ENCODE measurements at places on chromosomes 5 and 9.

- DNase-seq = no peak
These were observed 190.7 kb upstream of the TAS2R1 start for GRCh38 chr5:9820691-9821449.

DNA sequence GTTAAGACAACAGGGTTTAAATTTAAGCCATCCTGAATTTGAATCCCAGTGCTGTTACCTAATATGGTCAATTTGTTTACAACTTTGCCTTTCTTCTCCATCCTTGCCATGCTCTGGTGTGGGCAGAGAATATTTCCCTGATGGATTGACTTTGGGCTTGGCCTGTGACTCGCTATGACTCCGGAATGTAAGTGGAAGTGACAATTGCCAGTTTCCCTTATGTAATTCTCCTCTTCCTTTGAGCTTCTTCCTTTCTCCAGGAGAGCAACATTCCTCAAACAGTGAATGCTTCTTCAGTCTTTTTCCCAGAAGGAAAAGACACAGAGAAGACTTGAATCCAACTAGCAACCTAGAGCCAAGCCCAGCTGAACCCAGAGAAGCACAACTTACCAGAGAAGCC is 159.1 kb downstream of the LURAP1L start:
- no peak for DNase-seq

DNA sequence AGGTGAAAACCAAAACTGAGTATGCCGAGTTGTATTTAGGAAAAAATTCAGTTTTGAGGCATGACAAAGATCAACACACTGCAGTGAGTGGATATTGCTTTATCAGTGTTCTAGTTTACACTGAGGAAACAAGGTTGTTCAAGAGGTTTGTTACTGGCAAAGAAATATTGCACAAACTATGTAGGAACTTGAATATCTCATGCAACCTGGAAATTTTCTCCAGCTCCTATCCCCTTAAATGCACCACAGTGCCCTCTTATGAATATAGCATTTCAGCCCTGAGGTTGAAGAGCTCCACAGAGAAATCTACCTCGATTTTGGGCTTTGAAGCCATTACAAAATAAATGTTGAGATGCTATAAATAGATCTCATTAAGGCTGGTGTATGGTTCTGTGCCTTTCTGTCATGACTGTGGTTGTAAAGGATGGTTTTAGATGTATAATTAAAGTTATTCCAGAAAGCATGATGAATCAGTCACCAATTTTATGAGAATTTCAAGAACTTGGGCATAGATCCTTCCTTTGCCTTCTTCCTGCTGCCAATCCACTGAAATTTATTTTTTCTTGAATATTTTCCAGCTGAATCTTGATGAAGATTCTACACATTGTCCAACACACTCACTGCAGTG is 159.3 kb downstream of the SPATA31D1 start:
- no peak for DNase-seq

DNA sequence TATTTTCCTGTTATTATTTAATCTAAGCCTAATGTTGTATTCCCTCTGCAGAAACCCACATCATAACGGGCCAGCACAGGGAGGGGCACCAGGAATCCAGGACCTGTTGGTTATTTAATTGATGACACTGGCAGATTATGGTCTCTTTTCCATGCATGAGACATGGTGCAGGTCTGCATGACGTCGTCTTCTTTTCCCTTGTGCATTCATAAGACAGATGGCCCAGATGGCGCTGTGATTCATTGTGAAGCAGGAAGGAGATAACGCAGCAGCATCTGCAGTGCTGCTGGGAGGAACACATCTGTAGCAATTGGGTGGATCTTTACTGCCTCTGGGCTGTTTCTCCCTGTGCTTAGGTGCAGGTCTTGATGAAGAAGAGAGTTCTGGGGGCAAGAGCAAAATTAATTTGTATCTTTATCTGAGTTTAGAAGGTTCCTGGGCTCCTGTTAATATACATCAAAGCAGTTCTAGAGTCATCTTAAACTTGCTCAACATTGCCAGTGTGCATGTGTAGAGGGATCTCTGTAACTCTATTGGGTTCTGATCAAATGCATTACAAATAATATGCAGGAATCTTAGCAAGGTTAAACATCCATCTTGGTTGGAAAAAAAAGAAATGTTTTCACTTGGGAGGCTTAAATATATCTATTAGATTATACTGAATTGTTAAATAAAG is 176.1 kb downstream of the PCSK1 start:
- DNase-seq = no peak

DNA sequence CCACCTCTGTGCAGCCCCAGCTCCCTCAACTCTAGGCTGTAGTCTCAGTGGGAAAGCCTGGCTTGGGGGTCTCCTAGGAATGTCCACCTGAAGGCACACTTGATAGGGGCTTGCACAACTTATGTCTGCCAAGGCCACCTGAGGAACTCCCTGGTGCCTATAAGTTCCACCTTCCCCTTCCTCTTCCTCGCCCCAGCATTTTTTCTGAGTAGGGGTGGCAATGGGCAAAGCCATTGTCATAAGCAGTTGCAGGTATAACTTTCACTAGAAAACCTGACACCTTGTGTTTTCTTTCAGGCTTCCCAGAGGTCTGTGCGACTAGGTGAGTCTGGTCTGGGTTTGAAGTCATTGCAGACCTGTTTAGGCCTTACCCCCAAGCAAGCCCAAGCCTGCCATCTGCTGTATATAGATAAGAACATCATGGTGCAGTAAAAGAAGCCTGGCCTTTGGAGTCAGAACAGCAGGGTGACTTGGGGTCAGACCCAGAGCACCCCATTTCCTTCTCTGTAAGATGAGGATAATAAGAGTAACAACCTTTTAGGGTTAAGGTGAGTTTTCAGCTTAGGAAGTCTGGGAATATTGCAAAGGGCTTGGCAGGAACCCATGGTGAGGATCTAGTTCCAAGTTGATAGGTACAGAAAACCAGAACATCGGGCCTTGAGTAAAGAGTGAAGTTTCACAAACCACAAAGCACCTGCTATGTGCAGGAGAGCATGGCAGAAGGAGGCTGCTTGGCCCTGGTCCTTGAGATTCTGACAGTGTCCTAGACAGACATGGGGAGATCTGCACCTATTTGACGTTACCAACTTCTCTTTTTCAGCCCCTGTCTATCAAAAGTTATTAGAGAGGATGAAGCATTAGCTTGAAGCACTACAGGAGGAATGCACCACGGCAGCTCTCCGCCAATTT is 33.8 kb downstream of the TGFBI start:
- DNase-seq = no peak

DNA sequence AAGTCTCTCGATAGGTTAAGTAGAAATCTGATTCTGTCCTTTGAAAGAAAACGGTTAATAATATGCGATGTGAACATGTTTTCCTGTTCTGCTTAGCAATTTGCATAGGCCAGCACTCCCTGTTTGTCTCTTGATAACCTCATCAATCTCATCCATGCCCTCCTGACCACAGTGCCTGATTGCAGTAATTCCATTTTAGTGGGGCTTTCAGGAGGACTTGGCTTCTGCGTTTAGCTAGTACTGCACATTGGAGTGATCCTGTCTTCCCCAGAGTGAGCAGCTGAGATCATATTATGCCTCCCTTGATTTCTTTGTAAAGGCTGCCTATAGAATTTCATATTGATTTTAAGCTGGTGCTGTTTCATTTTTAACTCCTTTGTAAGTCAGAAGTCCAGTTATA is 335.9 kb upstream of the ISL1 start:
- DNase-seq = no peak

GRCh38 chr9:129762985-129763926 is 10.4 kb upstream of the PTGES start:
- DNase-seq = no peak

Data from activated T-cell treated with anti-CD3 and anti-CD28 coated beads for 48 hours (primary cell).